Esophagus squamous epithelium (tissue), 5 donors: ENCODE measurements at places on chromosomes 4 and X. TPM values are rescaled to one million over a fixed set of nuclear protein-coding genes. Genes with fewer than 3 reads are reported as not detected.

The IL2RG gene
- 15.5 TPM for total RNA-seq

The SNX25 gene
- 18.9 TPM for total RNA-seq

The CT47B1 gene
- total RNA-seq, result not detected

The ASB12 gene
- not detected for total RNA-seq

The GLOD5 gene
- not detected for total RNA-seq

The GAGE12G gene
- not detected for total RNA-seq

The GPC3 gene
- not detected for total RNA-seq

The NEXMIF gene
- 1.5 TPM for total RNA-seq

The MED28 gene
- total RNA-seq, result 10.6 TPM

The SLC16A2 gene
- total RNA-seq, result 0.99 TPM

DNA sequence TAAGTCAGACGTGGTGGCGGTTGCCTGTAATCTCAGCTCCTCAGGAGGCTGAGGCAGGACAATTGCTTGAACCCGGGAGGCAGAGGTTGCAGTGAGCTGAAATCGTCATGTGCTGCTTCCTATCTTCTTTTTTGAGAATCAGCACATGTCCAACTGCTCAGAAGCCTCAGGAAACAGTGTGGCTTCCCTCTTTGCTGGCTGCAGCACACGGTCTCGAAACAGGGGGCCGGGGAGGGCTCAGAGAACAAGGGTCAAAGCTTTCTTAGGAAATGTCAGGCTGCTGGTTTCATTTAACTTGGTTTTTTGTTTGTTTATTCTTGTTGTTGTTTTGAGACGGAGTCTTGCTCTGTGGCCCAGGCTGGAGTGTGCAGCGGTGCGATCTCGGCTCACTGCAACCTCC lies 31.3 kb downstream of the CRLF2 start:
- no peak for DNase-seq

GRCh38 chr4:12926189-12927066 lies 557.7 kb downstream of the RAB28 start:
- DNase-seq, result no peak

DNA sequence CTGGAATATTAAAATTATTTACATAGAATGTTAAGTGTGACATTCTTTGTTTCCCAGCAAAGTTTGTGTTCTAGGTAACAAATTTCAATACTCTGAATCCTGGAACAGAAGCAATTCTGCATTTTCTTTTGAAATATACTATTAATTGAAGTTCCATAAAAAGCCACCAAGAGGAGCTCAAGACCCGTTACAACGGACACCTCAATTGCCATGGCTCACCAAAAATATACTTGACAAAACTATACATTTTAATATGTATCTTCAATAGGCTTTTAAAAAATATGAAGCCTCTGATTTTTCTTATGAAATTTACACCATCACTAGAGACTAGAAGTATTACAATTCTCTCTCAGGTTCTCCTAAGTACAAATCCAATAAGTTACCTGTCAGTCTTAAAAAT lies 111.4 kb downstream of the NYX start:
- no peak for DNase-seq

- DNase-seq, result no peak
These were observed 30.9 kb downstream of the REELD1 start for GRCh38 chr4:146245246-146245645.

GRCh38 chr4:175308236-175308635 lies 390.1 kb downstream of the ADAM29 start:
- no peak for DNase-seq

GRCh38 chr4:112112590-112113170 lies 32.6 kb upstream of the FAM241A start:
- DNase-seq, result no peak

DNA sequence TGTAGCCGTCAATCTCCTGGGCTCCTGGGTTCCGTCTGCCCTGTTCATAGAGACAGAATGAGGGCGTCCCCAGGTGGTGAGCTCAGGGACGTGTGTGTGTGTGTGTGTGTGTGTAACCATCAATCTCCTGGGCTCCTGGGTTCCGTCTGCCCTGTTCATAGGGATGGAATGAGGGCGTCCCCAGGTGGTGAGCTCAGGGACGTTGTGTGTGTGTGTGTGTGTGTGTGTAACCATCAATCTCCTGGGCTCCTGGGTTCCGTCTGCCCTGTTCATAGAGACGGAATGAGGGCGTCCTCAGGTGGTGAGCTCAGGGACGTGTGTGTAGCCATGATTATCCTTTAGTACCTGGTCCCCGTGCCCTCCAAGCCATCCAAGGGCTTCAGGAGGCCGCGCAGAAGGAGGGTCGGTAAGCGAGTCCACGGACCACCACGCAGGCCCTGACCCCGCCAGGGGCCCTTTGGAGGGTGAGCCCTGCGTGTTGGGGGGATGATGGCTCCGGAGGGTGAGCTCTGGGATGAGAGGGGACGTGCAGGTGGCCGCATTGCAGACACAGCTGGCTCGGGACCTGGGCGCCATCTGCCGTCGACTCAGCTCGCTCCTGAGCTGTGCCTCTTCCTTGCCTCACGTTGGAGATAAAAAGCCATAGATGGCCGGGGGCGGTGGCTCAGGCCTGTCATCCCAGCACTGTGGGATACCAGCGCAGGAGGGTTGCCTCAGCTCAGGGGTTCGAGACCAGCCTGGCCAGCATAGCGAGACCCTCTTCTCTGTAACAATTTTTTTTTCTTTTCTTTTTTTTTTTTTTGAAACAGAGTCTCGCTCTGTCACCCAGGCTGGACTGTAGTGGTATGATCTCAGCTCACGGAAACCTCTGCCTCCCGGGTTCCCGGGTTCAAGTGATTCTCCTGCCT lies 5.4 kb upstream of the GTPBP6 start:
- no peak for DNase-seq

- no peak for DNase-seq
These were observed 38.2 kb upstream of the ADAM29 start for GRCh38 chr4:174880001-174880400.

- DNase-seq, result no peak
These were observed 731 bp downstream of the BRWD3 start for GRCh38 chrX:80808881-80809411.

- no peak for DNase-seq
These were observed 271.8 kb downstream of the FBXW7 start for GRCh38 chr4:152264106-152264505.

DNA sequence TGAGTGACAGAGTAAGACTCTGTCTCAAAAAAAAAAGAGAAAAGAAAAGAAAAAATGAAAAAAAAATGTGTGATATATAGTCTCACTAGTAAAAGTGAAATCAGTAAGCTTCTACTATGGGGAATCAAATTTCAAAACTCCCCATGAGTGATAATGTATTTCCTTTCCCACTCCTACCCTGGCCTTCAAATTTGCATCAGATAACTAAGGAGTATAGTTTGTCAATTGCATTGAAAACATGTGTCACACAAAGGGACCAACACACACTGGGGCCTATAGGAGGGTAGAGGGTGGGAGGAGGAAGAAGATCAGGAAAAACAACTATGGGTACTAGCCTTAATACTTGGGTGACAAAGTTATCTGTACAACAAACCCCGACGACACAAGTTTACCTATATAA lies 118.4 kb downstream of the TSPAN7 start:
- no peak for DNase-seq

- no peak for DNase-seq
These were observed 7.0 kb upstream of the GATA1 start for GRCh38 chrX:48779399-48779798.

- DNase-seq, result no peak
These were observed 168.7 kb downstream of the NR3C2 start for GRCh38 chr4:148273501-148273986.

- no peak for DNase-seq
These were observed 6.0 kb upstream of the PDLIM3 start for GRCh38 chr4:185541251-185541727.

GRCh38 chr4:127698789-127699200 lies 31.4 kb upstream of the SLC25A31 start:
- no peak for DNase-seq

- no peak for DNase-seq
These were observed 67.3 kb downstream of the AFAP1 start for GRCh38 chr4:7872264-7872771.

- DNase-seq, result no peak
These were observed 209.9 kb upstream of the HCCS start for GRCh38 chrX:10901290-10901633.

- no peak for DNase-seq
These were observed 30.6 kb upstream of the BMP3 start for GRCh38 chr4:80999943-81000342.

DNA sequence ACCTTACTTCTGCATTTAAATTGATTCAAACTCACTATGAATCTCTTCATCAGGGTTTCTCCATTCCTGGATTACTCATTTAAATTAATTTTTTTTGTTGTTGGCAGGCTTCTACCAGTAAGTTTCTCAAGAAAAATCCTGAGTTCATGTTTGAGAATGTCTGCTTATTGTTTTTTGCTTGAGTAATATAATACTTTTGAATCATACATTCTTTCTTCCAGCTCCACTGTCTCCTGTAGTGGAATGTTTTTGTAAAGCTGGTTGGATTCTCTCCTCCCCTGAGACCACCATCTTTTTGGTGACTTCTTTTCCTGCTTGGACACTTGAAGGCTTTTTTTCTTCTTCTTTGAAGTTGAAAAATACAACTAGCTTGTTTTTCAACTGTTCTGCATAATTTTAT lies 4.3 kb upstream of the MID1IP1 start:
- no peak for DNase-seq

DNA sequence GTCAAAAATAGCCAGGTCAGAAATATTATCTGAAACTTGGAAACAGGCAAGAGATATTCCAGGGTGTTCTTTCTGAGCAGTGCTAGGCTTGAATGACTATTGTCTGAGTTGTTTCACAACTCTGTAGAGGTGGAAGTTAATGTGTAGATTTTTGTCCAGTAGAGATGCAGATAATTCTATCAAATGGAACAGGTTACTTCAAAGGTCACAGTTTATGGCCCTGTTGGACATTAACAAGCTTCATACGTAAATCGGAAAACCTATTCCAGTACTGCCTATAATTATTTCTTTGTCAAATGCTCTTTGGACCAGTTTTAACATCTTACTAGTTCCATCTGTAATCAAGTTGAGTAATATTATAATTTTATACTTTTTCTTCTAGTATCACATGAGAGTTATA lies 1639.4 kb upstream of the TENM3 start:
- DNase-seq, result no peak

GRCh38 chrX:32185160-32185559 lies 1026.2 kb downstream of the DMD start:
- no peak for DNase-seq

GRCh38 chr4:116018831-116019230 lies 905.4 kb upstream of the NDST4 start:
- no peak for DNase-seq

- DNase-seq, result no peak
These were observed 132.7 kb upstream of the TTC29 start for GRCh38 chr4:147078362-147078761.

GRCh38 chrX:72021975-72022374 lies 109.7 kb downstream of the RTL5 start:
- no peak for DNase-seq

GRCh38 chr4:119585771-119586170 lies 42.8 kb downstream of the PDE5A start:
- no peak for DNase-seq
